ENCODE measurements at places on chromosomes 1 and 21.
A peak's percentile ranks its signal among the peaks of the same experiment; 100 is the strongest.

DNA sequence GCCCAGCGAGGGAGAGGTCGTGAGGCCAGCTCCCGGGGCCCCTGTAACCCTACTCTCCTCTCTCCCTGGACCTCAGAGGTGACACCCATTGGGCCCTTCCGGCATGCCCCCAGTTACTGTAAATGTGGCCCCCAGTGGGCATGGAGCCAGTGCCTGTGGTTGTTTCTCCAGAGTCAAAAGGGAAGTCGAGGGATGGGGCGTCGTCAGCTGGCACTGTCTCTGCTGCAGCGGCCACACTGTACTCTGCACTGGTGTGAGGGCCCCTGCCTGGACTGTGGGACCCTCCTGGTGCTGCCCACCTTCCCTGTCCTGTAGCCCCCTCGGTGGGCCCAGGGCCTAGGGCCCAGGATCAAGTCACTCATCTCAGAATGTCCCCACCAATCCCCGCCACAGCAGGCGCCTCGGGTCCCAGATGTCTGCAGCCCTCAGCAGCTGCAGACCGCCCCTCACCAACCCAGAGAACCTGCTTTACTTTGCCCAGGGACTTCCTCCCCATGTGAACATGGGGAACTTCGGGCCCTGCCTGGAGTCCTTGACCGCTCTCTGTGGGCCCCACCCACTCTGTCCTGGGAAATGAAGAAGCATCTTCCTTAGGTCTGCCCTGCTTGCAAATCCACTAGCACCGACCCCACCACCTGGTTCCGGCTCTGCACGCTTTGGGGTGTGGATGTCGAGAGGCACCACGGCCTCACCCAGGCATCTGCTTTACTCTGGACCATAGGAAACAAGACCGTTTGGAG lies 23.7 kb upstream of the TNFRSF1B start:
- DNase-seq: no peak

DNA sequence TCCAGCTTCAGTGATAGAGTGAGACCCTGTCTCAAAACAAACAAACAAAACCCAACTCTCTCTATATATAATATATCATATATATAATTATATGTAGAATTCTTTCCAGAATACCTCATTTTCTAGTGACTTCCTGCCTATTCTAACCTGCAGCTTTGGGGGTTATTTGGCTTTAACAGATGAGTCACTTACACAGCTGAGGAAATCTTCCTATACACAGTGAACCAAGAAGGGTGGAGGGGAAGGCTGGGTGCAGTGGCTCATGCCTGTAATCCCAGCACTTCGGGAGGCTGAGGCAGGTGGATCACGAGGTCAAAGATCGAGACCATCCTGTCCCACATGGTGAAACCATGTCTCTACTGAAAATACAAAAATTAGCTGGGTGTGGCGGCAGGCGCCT lies 9.2 kb downstream of the RAB29 start:
- no peak for DNase-seq

DNA sequence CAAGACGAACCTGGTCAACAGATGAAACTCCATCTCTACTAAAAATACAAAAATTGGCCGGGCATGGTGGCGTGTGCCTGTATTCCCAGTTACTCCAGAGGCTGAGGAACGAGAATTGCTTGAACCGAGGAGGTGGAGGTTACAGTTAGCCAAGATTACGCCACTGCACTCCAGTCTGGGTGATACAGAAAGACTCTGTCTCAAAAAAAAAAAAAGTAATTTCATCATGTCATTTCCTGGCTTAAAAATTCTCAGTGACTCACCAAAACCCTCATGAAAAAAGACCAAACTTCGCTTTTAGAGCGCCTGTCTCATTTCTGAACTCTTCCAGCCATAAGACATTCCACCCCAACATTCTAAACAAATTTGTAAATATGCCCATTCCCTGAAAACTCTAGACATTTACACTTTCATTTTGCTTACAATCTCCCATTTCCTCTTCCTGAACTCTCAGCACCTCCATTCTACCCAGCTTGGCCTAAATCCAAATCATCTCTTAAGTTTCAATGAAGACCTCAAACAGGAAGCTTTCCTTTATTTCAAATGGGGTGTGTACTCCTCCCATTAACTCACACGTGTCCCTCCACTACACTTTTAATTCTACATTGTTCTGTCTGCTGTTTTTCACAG lies 50.5 kb upstream of the PRRC2C start:
- peak; percentile 83 for DNase-seq

GRCh38 chr1:102852613-102853012 lies 255.7 kb downstream of the COL11A1 start:
- DNase-seq: no peak

GRCh38 chr1:225774281-225775147 lies 3.1 kb upstream of the SRP9 start:
- peak; percentile 94 for DNase-seq

GRCh38 chr1:111592389-111593361 lies 26.9 kb upstream of the RAP1A start:
- DNase-seq: peak; percentile 81
